ENCODE measurements at places on chromosomes 4 and X.

GRCh38 chrX:70444326-70444945, at the start of gene DLG3:
DLG3 (plus strand) TSS chrX:70444835; CDS start chrX:70445202, 367 bp downstream.
- no peak for DNase-seq

GRCh38 chr4:1395941-1396805, 10.1 kb downstream of the NKX1-1 start:
- DNase-seq = no peak

- no peak for DNase-seq
Observed at GRCh38 chrX:13826770-13827169, 9.9 kb upstream of the GPM6B start.

- DNase-seq = peak; percentile 49
Observed at GRCh38 chrX:103918571-103919269, 43.7 kb upstream of the TMSB15B start.

- DNase-seq = no peak
Observed at GRCh38 chr4:56123051-56123450, 174.3 kb downstream of the CEP135 start.

GRCh38 chr4:8157496-8157895, 1.1 kb downstream of the ABLIM2 start:
- no peak for DNase-seq

- no peak for DNase-seq
Observed at GRCh38 chrX:107135965-107136307, 17.3 kb upstream of the RBM41 start.

- no peak for DNase-seq
Observed at GRCh38 chr4:67714248-67714583, 13.3 kb upstream of the UBA6 start.

DNA sequence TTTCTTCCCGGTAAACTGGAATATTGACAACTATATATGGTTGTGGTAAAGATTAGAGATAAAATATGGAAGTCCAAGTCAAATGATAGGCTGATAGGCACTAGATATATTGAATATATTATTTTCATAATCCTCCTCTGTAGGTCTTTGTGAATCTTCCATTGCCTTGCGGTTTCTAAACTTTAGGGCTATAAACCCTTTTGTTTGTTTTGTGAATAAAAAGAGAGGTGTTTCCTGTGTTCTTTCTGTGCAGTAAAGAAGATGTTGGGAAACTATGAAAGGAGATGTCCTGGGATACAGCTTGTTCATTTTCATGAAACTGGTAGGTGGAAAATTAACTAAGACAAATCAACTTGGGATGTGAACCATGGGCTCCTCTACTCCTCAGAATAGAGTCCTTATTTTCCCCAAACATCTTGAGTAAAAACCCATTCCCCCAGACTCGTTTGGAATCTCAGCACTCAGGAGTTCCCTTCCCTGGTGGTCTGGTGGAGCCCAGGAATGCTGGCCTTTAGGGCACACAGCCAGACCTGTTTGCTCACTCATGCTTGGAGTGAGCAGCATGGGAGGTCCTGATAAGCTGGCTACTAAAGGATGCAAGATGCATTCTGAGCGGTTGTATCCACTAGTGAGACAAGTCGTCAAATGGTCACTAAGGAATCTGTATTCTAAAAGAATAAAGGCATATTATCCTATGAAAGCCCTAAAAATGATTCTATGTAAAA, 22.2 kb downstream of the PRDM8 start:
- DNase-seq = no peak
